ENCODE measurements at places on chromosomes 6 and 20. TPM values are rescaled to one million over a fixed set of nuclear protein-coding genes. Genes with fewer than 3 reads are reported as not detected.

GRCh38 chr6:147205690-147206600 lies 1.7 kb downstream of the STXBP5 start:
- DNase-seq = no peak

Gene NKX2-2
- total RNA-seq = not detected

DNA sequence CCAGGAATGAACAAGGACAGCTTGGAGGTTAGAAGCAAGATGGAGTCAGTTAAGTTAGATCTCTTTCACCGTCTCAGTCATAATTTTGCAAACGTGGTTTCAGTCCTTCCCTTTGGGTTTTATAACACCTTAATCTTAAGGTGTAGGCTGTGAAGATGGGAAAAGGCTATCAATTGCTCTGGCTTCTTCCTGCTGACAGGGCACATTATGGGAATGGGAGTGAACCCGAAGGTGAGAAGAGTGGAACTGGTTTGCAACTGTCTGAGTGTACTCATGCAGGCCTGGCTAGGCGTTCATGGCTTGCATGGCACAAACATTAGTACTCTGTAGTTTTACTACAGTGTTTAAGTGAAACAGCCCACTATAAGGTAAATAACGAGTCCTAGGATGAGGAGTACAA lies 9.4 kb downstream of the TAF8 start:
- DNase-seq = no peak

Gene NNAT
- not detected for total RNA-seq

Gene NSFL1C
- total RNA-seq = 93.4 TPM

GRCh38 chr6:10141746-10142443 lies 273.0 kb downstream of the TFAP2A start:
- no peak for DNase-seq

Gene TFEB
- 4.8 TPM for total RNA-seq

Gene LAMA5
- 321 TPM for total RNA-seq

- no peak for DNase-seq
These were observed 341.5 kb downstream of the TFAP2A start for GRCh38 chr6:10073341-10073740.

GRCh38 chr6:85412911-85413430 lies 36.9 kb upstream of the NT5E start:
- no peak for DNase-seq

DNA sequence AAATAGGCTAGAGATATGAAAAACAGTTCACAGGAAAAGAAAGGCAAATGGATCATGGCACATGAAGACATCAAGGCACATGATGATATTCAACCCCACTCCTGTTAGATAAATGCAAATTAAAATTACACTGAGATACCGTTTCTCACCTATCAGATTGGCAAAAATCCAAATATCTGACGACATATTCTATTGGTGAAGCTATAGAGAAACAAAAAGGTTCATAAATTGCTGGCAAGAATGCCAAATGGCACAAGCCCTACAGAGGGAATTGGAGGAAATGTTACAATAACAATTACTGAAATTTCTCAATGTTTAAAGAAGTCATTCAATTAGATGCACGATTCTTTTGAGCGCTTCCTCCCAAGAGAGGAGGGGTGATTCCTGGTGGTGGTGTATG lies 45.3 kb upstream of the DSN1 start:
- no peak for DNase-seq

- no peak for DNase-seq
These were observed 55.8 kb downstream of the STMND1 start for GRCh38 chr6:17157617-17158016.

DNA sequence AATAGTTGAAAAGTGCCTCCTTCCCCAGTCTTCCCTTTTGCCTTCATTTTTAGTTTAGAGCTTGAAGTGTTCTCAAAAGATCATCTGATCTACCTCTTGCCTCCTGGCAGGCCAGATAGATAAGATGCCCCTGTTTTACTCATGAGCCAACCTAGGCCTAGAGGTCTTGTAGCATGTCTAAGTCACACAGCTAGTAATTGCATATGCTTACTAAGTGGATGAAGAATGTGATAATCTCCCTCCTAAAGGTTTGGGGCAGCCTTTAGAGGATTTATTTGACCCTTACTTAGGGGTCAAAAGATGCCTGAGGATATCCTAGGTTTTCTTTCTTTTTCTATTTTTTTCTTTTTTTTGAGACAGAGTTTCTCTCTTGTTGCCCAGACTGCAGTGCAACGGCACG lies 2.1 kb downstream of the C6orf141 start:
- DNase-seq = no peak

- no peak for DNase-seq
These were observed 7.7 kb downstream of the TFEB start for GRCh38 chr6:41727705-41728072.

DNA sequence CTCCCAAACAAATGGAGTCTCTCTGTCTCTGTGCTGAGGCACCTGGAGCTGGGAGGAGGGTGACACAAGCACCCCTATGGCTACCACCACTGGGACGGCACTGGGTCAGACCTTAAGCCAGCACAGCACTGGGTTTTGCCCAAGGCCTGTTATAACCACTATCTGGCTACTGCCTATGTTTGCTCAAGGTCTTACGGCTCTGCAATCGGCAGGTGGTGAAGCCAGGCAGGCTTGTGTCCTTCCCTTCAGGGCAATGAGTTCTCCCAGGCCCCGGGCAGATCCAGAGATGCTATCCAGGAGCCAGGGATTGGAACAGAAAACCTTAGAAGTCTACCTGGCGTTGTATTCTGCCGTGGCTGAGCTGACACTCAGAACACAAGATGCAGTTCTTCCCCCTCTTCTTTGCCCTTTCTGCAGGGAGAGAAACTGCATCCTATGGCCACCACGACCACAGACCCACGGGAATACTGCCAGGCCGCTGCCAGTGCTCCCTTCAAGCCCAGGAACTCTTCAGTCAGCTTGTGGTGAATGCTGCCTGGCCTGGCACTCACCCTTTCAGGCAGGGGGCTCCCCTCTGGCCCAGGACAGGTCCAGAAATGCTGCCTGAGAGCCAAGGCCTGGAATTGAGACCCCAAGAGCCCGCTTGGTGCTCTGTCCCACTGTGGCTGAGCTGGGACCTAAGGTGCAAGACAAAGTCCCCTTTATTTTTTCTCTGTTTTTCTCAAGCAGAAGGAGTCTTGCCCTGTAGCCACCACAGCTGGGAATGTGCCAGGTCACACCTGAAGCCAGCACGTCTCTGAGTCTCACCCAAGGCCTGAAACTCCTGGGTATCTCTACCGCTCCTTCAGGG lies 67.0 kb upstream of the FRMD1 start:
- no peak for DNase-seq

Gene TREM2
- total RNA-seq = not detected

- no peak for DNase-seq
These were observed 232.1 kb downstream of the TMEM242 start for GRCh38 chr6:157091243-157091642.

DNA sequence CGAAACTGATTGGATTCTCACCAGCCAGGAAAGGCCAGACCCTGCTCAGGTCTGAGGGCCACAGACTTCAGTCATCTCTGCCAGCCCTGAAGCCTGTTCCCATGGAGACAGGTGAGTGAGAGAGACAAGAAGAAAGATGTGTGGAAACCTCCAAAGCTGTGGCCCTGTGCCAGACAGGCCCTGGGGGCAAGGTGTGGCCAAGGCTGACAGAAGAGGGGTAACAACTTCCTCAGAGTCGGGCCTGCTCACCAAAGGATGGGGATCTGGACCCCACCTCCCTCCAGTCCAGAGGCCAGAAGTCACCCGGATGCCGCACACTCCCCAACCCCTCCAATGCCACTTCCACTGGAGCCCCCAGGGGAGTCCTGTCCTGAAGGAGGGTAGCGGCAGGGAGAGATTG lies 73.6 kb downstream of the MDGA1 start:
- DNase-seq = no peak

DNA sequence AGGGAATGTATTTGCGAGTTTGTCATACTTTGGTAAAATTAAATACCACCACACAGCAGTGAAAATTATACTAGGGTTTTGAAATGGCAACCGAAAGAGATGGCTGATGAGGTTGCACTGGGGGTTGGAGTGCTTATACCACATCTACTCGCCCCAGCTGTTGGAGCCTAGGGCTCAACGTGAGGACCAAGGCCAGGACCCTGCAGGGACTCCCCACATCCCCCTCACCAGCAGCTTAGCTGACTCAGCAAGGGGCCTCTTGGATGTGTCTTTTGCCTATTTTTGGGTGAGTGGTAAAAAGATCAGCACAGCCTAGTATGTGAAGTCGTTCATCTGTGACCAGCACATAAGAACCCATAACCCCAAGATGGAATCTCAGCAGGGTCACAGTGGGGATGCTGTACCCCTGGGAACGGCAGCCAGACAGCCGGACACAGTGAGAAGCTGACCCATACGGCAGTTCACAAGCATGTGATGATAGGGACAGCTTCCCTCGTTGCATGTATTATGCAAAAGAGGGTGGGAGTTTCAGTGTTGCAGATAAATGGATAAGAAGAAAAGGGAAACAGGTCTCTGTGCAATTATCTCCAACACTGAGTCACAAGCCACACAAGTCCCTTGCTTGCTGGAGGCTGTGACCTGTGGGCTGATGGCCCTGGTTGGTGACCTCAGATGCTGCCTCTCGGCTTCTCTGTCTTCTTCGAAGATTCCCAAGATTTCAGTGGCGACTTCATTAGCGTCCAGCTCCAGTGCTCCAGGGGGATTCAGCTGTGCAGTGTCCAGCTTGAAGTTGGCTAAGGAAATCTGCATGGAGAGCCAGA lies 20.9 kb upstream of the SPO11 start:
- no peak for DNase-seq

GRCh38 chr20:36482044-36482473 lies 59.3 kb upstream of the MYL9 start:
- DNase-seq = no peak

DNA sequence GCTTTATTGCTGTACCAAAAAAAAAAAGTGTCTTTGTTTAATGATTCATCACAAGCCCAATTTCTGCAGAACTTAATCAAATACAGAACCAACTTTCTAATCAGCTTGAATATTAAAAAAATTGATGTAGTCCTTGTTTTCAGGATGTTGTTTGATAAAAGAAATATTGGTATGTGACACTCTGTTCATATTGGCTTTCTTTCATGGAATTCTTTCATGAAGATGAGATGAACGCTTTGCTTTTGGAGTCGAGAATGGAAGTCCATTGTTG lies 184.3 kb downstream of the ZNF217 start:
- no peak for DNase-seq

Gene PI3
- not detected for total RNA-seq

Gene CFB
- total RNA-seq = 1.5 TPM

GRCh38 chr20:14643146-14643545 lies 305.7 kb upstream of the FLRT3 start:
- DNase-seq = no peak

DNA sequence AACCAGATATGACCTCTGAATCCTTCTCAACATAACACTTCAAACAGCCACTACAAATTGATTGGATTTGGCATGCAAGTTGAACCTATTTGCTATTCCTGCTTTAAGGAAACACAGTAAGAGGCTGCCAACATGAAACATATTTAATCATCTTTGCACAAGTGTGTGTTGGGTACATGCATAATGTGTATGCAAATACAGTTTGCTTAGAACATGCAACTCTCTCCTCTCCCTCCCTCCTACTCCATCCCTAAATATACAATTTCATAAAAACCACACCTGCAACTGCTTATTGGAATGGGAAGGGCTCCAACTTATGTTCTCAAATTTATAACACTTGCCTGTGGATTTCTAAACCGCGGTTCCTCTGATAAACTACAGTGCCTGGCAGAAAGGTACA lies 71.5 kb downstream of the CD83 start:
- DNase-seq = no peak

Gene PHACTR3
- total RNA-seq = not detected

GRCh38 chr6:165705941-165706340 lies 42.9 kb upstream of the PDE10A start:
- DNase-seq = no peak

GRCh38 chr6:14674867-14675648 lies 557.5 kb downstream of the CD83 start:
- DNase-seq = no peak

DNA sequence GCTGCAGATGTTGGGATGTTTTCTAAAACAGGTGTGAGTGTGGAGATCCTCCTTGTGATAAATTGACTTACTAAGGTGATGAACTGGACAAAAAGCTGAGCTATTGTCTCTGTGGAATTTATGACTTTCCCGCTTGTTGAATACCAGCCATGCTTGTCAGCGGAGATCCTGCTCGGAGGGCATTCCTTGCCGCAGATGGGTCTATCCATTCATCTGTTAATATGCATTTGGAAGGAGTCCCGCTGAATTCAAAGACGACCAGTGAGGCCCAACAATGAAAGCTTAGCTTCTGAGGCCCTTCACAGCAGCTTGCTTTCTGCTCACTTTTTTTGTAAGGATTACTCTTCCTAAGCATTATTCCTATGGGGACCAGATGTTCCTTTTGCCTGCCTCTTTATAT lies 124.9 kb downstream of the TIAM2 start:
- no peak for DNase-seq
